ENCODE measurements at places on chromosomes 1 and 21.

- DNase-seq, result no peak
These were observed 36.0 kb upstream of the SLC35F3 start for GRCh38 chr1:233868461-233868860.

GRCh38 chr1:152110860-152111514 is 4.3 kb downstream of the TCHH start:
- no peak for DNase-seq

DNA sequence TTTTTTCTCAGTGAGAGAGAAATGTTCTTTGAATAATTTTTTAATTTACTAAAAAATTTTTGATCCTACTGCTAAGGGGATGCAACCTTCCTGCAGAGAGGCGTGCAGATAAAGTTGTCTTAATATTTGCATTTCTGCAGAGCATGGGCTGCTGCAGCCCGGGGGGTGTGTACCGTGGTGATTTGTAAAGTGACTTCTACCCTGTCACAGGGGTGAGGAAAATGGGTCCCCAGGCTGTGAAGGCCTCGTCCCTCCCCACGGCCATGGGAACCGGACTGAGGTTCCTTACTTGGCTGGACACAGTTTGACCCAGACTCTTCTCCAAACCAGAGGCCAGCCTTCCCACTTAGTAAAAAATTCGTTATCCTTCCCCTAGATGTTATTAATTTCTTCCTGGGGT is 9.5 kb upstream of the C1orf174 start:
- DNase-seq, result no peak

DNA sequence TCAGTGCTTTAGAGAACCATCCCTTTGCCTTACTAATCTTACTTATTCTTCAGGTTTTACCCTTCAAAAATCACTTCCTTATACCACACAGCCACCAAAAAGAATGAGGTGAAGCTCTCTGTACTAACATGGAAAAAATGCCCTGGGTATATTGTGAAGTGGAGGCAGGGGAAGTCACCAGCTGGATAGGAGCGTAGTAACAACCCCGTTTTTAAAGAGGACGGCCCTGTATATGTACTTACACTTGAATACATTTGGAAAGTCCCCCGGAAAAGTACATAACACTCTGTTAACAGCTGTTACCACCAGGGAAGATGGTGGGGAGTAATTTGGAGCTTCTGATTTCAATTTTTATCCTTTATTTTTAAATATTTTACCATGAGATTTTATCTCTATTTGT is 28.2 kb upstream of the KHDRBS1 start:
- DNase-seq, result no peak

- DNase-seq, result no peak
These were observed 41.8 kb upstream of the ACTRT2 start for GRCh38 chr1:2979191-2980072.

- DNase-seq, result peak; percentile 4
These were observed 80.9 kb downstream of the COLGALT2 start for GRCh38 chr1:183956559-183957188.

DNA sequence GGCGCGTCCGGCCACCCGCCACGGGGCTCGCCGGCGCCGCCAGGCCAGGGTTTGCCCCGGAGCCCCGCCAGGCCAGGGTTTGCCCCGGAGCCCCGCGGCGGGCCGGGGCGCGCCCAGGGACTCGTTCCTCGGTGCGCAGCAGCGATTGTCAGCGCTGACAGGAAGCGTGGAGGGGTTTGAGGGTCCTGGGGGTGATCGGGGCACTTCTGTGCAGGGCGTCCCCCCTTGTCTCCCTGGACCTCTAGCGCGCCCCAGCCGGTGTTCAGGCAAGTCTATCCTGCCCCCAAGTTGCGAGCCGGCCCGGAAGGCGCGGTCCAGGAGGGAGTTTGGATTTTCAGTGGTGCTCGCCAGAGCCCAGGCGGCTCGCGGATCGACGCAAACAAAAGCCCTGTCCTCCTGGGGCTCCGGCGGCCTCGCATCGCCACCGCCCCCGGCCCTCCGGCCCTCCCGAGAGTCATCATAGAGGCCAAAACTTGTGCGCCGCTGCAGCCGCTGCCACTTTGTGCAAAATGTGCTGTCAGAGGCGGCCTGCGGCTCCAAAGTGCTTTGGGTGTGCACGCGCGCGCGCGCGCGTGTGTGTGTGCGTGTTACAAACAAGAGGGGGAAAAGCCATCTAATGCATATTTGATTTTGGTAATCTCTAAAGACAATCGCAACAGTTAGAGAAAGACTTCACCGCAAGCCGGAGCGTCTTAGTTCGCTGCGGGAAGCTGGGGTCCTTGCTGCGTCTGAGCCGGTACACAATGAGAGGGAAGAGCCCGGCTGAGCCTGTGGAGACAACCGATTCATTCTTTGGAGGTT is 1.0 kb downstream of the ROR1 start:
- DNase-seq, result no peak

GRCh38 chr1:14031461-14031860 is 331.5 kb downstream of the PRDM2 start:
- DNase-seq, result no peak

DNA sequence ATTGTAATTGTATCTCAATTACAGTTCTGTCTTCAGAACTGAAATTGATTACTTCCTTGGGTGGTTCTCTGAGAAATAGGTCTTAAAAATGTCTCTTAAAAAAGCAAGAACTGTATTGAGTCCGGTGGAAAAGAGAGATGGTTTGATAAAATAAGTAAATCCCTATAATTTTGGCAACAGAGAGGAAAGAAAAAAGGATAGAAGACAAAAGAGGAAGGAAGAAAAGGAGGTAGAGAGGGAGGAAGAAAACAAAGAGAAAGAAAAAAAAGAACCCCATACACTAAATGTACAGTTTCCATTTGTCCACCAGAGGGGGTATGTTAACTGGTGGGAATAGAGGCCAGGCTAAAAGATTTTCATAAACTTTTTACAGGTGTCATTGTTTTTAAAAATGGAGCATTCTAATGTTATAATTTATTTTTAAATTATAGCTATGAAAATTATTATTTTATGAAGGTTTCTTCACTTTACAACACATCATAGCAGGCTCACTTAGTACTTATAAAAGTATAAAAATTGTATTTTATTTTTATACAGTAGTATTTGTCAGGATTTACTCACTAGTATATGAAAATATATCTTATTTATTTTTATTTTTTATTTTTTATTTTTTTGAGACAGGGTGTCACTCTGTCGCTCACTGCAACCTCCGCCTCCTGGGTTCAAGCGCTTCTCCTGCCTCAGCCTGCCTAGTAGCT is 2.1 kb upstream of the UBE2T start:
- DNase-seq, result no peak

DNA sequence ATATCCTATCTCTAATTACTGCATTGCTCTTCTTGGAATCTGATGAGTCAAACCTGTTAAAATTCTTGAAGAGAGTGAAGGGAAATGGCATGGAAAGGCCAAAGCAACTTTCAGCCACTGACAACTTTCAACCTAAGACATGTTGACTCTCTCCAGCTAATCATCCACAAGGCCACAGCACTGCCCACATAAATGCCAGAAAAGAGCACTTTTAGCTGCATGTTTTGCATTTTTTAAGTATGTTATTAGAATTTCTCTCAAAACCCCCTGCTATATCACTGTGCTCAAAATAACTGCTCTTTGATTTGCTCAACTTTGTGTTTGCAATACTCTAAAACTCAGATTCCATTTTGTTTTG is 352.5 kb downstream of the ADGRL2 start:
- no peak for DNase-seq

DNA sequence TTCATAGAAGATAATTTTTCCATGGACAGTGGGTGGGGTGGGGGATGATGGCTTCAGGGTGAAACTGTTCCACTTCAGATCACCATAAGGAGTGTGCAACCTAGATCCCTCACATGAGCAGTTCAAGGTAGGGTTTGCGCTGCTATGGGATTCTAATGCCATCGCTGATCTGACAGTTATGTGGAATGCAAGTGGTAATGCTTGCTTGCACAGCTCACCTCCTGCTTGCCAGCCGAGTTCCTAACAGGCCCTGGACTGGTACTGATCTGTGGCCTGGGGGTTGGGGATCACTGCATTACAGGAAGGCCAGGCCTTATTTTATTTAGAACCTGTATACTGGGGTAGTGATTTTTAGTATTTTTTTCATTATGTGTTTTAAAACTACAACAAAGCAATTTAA is 22.0 kb downstream of the MAN1A2 start:
- DNase-seq, result no peak

- no peak for DNase-seq
These were observed 1.1 kb upstream of the NFIA start for GRCh38 chr1:61081144-61081685.

DNA sequence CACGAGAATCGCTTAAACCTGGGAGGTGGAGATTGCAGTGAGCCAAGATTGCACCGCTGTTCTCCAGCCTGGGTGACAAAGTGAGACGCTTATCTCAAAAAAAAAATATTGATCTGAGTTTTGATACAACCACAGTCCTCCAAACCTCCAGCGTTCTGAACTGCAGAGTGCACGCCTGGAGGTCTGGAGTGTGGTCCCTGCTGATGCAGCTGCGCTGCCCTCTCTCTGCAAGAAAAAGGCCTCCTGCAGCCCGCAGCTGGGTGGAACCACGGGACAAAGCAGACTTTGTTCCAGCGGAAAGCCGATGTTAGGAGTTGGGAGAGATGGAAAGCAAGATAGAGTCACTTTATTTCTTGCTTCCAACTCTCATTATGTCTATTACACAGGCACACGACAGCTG is 144.9 kb upstream of the SOD1 start:
- no peak for DNase-seq

- DNase-seq, result no peak
These were observed 19.8 kb upstream of the LY9 start for GRCh38 chr1:160776178-160776577.

GRCh38 chr1:50416553-50417453 is 6.4 kb downstream of the DMRTA2 start:
- no peak for DNase-seq

DNA sequence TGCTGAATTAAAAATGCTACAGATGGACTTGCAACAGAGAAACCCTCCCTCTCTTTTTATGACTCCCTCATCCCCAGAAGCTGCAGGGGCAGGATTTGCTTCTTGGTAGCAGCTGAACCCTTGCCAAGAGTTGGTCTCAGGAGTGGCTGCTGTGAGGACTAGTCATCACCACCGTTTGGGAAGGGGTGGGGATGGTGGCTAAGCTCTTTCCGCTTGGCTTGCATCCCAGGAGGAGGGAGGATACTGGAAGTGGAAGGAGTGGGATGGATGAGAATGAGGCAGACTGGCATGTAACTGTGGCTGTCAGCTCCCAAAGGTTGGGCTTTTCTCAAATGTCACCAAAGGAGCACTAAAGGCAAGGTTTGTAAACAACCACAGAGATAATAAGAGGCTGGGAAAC is 50.8 kb upstream of the COL24A1 start:
- DNase-seq, result no peak

- DNase-seq, result no peak
These were observed 21.1 kb upstream of the PDE9A start for GRCh38 chr21:42632336-42632751.

GRCh38 chr1:78831731-78832360 is 174.7 kb downstream of the ADGRL4 start:
- DNase-seq, result no peak

GRCh38 chr1:13663969-13664368 is 36.0 kb upstream of the PRDM2 start:
- DNase-seq, result no peak

- DNase-seq, result no peak
These were observed 46.6 kb downstream of the LPAR3 start for GRCh38 chr1:84846387-84846786.

- no peak for DNase-seq
These were observed 16.1 kb upstream of the PADI6 start for GRCh38 chr1:17355898-17356297.

GRCh38 chr1:89610457-89611011 is 22.4 kb upstream of the LRRC8C start:
- DNase-seq, result no peak

DNA sequence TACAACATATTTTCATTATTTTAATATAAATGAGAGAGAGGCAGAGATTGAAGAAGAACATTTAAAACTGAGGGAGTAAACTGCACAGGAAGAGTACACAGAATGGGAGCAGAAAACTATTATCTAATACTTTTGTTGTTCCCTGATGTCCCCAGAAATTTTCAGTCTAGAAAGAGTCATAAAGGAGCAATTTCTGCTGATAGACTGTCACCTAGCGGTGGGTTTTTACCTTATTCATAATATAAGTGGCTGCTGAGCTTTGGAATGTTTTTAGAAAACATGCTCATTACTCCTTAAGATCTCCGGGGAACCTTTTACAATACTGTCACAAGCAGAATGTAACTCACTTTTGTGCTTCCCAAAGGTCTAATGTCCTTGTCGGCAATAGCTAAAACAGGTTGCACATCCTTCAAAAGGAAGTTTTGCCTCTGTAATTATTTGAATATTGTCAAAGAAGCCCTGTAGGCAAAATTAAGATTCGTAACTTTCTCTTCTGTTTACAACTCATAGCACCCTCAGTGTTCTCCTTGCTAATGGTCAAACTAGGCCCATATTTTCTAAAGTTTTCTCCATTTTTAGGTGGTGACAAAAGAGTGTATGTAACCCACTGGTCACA is 4.9 kb upstream of the NPL start:
- DNase-seq, result no peak

GRCh38 chr1:239819756-239820250 is 271.9 kb upstream of the FMN2 start:
- no peak for DNase-seq

- DNase-seq, result no peak
These were observed 883 bp downstream of the SLC66A1 start for GRCh38 chr1:19312782-19313635.

DNA sequence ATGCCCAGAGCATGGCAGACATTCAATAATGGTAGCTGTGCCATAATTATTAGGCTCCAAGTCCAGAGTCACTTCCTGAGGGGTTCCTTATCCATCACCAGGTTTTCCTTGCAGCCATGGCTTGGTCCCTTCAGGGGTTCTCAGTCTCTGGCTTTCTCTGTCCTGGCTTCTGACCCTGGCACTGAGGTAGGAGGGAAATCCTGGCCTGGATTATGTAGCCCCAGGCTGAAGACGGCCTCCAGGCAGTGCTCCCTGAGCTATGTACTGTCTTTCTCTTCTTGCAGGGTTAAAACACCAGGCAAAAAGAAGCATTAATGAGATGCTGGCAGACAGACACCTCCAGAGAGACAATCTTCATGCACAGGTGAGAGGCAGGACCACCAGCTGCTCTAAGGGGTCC is 9.5 kb upstream of the PADI3 start:
- DNase-seq, result no peak

- DNase-seq, result no peak
These were observed 3.5 kb upstream of the CD244 start for GRCh38 chr1:160866001-160866694.

- DNase-seq, result no peak
These were observed 8.4 kb upstream of the SERPINC1 start for GRCh38 chr1:173925306-173926242.

DNA sequence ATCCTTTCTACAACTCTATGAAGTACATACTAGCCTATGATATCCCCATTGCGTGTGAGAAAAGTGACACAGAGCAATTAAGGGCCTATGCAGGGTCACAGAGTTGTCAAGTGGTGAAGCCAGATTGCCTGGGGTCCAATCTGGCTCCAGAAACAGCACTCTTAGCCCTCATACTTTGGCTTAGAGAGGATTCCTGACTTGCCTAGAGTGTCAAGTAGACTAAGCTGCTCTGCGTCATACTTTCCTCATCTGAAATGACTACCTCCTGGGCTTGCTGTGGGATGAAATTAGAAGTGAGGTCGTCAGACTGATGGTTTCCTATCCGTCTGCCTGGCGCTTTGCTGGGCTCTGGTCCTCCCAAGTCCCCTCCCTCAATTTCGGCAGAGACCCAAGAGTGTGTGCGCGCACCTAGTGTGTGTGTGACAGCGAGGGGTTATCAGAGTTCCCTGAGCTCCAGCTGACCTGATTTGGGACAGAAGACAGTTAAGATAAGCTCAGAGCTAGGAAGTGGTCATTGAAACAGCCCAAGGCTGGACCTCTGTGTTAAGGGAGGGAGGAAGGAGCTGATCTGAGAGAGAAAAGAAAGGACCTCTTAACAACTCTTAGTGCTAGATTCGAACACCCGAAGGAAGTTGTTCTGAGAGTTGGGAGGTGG is 5.4 kb upstream of the NUAK2 start:
- DNase-seq, result no peak

All from activated CD8-positive, alpha-beta memory T cell treated with anti-CD3 and anti-CD28 coated beads for 1 hour (primary cell).